ENCODE measurements at places on chromosomes 1 and 21.

- no peak for DNase-seq
Observed at GRCh38 chr1:156942176-156942575, 21.7 kb downstream of the LRRC71 start.

DNA sequence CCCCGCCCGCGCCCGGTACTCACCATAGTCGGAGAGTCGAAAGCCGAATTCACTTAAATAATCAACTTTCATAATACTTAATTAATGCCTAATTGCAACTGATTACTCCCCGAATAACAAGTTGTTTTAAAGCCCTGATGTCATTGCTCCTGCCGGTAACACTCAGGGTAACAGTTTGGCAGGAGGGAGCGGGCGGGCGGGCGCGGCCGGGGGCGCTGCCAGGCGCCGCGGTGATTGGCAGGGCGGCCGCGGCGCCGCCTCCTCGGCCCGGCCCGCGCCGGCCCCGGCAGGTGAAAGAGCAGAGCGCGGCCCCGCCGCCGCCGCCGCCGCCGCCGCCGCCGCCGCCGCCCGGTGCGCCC lies 102.2 kb downstream of the CASZ1 start:
- peak; percentile 61 for DNase-seq

DNA sequence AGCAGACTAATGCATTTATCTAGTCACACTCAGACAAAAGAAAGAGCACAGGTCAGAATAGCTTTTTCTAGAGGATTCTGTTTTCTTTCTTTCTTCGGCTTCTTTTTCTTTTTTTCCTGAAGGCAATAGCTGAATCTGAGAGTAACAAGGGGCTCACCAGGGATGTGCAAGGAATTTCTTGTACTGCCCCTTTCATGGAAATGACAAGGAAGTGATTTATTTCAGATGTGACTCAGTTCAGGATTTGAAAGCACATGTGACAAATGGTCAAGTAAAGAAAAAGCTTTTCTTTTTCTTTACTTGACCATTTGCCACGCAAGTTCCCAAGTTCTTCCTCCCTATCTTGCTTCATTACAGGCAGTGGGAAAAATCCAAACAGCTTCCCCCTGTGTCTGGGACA lies 202.0 kb downstream of the GABPA start:
- no peak for DNase-seq

GRCh38 chr1:200181861-200182260 lies 154.4 kb downstream of the NR5A2 start:
- DNase-seq: no peak

GRCh38 chr1:149888247-149888998 lies 10.9 kb upstream of the BOLA1 start:
- peak; percentile 97 for DNase-seq

GRCh38 chr1:32047701-32048100 lies 25.0 kb upstream of the TMEM39B start:
- DNase-seq: no peak

- DNase-seq: peak; percentile 9
Observed at GRCh38 chr1:216183007-216183406, 240.2 kb downstream of the USH2A start.

- no peak for DNase-seq
Observed at GRCh38 chr1:20185834-20186782, at the start of the genes PLA2G2C and UBXN10. Gene PLA2G2C, minus strand, starts transcription at chr1:20186518. Its CDS starts 9,155 bp downstream, at chr1:20177363. Gene UBXN10, plus strand, starts transcription at chr1:20186096. Its CDS starts 4,466 bp downstream, at chr1:20190562.

DNA sequence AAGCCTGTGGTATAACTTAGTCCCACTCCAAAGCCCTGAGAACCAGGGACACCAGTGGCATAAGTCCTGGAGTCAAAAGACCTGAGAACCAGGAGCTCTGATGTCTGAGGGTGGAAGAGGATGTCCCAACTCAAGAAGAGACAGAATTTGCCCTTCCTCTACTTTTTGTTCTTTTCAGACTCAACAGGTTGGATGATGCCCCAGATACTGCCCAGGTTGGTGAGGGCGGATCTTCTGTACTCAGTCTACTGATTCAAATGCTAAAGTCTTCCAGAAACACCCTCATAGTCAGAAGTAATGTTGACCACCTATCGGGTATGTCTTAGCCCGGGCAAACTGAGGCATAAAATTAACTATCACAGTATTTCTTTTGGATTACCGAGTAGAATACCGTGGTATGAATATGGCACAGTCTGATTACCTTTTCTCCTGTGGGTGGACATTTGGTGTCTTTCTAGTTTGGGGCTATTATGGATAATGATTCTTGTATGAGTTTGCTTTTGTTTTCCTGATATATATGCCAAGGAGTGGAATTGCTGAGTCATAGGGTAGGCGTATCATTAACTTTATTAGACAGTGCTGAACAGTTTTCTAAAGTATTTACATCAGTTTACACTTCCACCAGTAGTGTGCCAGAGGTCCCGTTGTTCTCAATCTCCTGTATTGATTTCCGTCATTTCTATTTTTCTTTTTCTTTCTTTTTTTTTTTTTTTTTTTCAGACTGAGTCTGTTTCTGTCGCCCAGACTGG lies 3.2 kb upstream of the CHAF1B start:
- no peak for DNase-seq

DNA sequence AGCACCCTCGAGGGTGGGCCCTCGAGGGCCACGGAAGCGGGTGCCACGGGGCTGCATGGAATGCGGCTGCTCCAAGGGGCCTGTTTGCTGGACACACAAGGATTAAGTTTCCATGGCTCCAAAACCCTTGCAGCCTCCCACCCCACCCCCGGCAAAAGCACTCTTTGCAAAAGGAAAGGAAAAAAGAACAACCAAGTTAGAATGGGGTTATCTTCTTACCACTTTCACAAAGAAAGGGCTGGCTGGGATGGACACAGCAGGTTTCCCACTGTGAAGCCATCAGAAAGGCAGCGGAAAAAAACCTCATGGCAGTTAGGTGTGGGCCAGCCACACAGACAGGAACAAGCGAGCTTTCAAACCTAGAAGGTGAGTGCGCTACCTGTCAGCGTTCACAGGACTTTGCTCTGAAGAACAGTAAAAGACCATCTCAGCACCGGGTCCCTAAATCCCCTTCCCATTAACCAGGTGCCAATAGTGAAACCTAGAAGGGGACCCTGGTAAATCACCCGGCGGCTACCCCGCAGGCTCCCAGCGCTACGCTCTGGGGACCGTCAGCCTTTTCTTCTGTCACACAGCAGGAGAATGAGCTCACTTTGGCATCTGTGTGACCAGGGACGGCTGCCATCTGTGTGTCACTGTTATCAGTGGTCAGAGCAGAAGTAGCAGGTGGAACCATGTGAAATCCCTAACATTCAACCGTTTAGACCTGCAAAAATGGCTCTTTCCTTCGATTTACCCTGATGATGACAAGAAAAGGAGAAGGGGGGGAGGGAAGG lies 93.0 kb downstream of the SIM2 start:
- no peak for DNase-seq

- DNase-seq: no peak
Observed at GRCh38 chr1:36733748-36734147, 251.0 kb upstream of the CSF3R start.

DNA sequence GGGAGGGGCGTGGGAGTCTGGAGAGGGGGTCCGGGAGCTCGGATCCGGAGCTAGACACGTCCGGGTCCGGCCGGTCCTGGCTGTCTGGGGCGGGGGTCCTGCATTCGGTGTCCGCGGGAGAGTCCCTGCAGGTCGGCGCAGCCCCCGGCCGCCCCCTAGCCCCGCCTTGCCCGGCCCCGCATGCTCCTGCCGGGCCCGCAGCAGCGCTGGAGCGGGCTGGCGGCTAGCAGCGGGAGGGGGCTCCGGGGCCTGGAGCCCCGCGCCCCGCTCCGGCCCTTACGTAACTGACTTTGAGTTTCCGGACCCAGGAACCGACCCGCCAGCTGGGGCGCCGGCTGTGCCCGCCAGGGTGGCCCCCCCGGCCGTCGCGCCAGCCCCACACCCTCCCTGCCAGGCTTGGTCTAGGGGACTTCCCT lies 26.9 kb upstream of the EPB41 start:
- DNase-seq: no peak

- DNase-seq: no peak
Observed at GRCh38 chr1:172483448-172483847, 39.6 kb upstream of the PIGC start.

DNA sequence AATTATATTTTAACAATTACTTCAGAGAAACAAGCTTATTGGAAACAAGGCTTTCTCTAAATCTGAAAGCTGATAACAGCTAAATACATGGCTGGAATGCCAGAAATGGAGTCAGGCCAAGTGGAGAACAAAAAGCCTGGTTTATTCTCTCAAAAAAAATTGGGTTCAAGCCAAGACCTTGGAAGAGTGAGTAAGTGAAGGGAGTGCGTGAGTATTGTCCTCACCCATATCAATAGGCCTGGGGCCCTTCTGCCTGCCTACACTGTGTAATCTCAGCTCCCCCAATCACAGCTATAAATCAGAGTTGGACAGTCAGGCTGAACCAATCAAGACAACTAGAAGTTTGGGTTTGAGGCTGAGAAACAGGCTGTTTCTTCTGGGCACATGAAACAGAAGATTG lies 7.4 kb downstream of the KYAT3 start:
- no peak for DNase-seq

All from T47D (cell line).